ENCODE measurements at places on chromosomes 12 and 14.

DNA sequence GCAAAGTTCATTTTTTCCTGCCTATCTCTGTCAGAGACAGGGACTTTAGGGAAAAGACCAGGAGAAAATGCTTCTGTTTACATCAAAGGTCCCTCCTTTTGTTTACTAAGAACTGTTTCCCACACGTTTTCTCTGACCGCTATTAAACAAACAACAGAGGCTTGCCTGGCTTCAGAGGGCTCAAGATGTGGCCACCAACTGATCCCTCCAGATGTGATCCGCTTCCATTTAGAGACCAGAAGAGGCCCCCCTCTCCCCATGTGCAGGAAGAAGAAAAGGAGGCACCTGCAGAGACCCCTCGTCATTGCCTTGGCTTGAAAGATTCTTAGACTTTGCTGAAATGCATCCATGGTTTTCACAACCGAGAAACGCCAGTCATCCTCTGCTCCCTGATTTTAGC, 217.9 kb upstream of the PWP1 start:
- peaks cover 3% of the 10 kb centered on the region for H3K4me1 ChIP-seq
- H3K27ac ChIP-seq: no peak overlapping the region
- no peak overlapping the region for H3K4me3 ChIP-seq
- DNase-seq: no peak
- no peaks in the 10 kb centered on the region for H3K36me3 ChIP-seq
- H3K27me3 ChIP-seq: no peaks in the 10 kb centered on the region

DNA sequence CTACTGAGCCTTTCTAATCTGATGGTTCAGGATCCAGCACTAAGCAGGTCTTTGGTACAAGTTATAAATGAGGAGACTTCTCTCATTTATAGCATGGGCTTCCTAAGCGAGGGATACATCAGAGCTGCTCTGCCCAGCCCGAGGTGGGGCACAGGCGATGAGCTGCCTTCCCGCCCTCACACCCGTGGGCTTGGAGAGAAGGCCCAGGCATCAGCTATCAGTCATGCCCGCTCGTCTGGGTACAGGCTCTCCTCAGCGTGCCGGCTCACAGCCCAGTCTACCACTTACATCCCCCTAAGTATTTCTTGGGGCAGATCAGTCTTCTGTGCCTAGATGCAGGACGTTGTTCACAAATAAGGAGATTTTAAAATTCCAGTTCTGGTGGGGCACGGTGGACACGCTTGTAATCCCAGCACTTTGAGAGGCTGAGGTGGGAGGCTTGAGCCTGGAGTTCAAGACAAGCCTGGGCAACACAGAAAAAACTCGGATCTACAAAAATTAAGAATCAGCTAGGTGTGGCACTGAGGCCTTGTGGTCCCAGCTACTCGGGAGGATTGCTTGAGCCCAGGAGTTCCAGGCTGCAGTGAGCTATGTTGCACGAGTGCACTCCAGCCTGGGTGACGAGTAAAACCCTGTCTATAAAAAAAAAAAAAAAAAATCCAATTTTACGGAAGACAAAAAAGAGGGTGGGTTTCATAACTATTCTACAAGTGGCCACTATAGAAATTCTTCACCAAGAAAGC, 57.0 kb downstream of the CCDC88C start:
- no peak overlapping the region for H3K4me3 ChIP-seq
- H3K4me1 ChIP-seq: no peaks in the 10 kb centered on the region
- no peak for DNase-seq
- no peak overlapping the region for H3K27ac ChIP-seq
- no peaks in the 10 kb centered on the region for H3K27me3 ChIP-seq
- H3K36me3 ChIP-seq: no peaks in the 10 kb centered on the region

GRCh38 chr12:103705098-103705497, 118.0 kb downstream of the STAB2 start:
- H3K27ac ChIP-seq: no peak overlapping the region
- no peaks in the 10 kb centered on the region for H3K36me3 ChIP-seq
- no peaks in the 10 kb centered on the region for H3K27me3 ChIP-seq
- H3K4me3 ChIP-seq: no peak overlapping the region
- no peak for DNase-seq

DNA sequence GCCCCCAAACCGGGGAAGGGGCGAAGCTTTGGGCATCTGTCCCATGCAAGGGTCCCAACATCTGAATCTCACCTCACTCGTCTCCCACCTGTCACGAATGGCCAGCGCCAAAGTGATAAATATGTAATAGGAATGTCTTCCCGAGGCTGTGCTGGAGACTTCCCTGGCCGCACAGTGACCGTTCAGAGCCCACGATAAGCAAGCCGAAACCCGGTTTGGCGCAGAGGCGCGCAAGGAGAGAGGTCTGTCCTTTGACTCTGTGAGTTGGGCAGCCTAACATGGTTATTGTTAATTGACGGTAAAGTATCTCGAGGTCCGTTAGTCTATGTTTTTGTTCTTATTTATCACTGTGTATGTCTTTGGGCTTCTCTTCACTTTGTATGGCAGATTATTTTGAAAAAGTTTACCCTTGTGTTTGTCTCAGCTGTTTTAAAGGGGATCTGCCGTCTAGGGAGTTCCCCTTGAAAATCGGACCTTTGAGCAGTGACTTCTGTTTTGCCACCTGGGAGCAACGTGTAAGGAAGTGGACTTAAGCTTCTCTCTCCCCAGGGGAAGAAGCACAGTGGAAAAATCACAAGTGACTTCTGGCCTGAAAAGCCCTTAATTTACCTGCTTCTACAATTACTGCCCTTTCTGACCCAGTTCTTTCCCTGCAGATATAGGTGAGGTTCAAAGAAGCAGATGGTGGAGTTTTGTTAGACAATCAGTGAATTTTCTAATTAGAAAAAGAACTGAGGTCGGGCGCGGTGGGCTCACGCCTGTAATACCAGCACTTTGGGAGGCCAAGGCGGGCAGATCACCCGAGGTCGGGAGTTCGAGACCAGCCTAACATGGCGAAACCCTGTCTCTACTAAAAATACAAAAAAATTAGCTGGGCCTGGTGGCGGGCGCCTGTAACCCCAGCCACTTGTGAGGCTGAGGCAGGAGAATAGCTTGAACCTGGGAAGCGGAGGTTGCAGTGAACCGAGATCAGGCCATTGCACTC, 1.1 kb upstream of the TM9SF1 start:
- H3K4me1 ChIP-seq: peaks cover 36% of the 10 kb centered on the region
- peaks cover 38% of the 10 kb centered on the region for H3K36me3 ChIP-seq
- peak overlapping the region; percentile 97 for H3K27ac ChIP-seq
- no peaks in the 10 kb centered on the region for H3K27me3 ChIP-seq

DNA sequence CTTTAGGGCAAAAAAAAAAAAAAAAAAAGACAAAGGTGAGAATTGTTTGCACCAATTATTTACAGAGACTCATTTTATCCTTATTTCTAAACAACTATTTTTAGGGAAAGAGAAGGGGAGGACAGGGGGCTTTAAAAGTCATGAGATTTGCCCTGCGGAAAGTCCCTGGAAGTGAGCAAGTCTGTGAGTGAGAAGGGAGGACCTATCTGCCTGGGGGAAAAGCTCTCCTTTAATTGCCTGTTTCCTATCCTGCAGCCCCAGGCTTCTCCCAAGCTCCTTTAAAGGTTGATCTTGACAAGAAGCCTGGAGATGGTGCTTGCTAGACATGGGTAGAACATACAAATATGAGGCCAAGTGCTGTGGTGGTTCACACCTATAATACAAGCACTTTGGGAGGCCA, 8.3 kb upstream of the CHST11 start:
- no peaks in the 10 kb centered on the region for H3K36me3 ChIP-seq
- DNase-seq: no peak
- no peak overlapping the region for H3K27ac ChIP-seq
- H3K4me1 ChIP-seq: no peaks in the 10 kb centered on the region
- no peaks in the 10 kb centered on the region for H3K27me3 ChIP-seq
